ENCODE measurements at places on chromosomes 4 and X. TPM values are rescaled to one million over a fixed set of nuclear protein-coding genes. Genes with fewer than 3 reads are reported as not detected.
A peak's percentile ranks its signal among the peaks of the same experiment; 100 is the strongest.

The HNRNPH2 gene
- total RNA-seq: 47.7 TPM

The MAGEB16 gene
- not detected for total RNA-seq

DNA sequence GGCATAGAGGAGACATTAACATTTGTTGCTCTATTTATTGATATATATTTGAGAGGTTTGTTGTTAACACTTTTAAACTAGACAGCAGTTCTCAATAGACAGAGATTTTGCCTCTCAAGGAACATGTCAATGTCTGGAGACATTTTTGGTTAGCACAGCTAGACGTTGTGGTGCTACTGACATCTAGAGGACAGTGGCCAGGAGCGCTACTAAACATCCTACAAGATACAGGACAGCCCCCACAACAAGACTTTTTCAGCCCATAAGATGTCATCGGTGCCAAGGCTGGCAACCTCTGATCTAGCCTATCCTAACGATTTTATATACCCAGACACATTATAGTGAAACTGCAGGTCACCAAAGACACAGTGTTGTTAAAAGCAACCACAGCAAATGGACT is 18.4 kb upstream of the CTSO start:
- DNase-seq: peak; percentile 57

GRCh38 chr4:7330811-7331681 is 103.7 kb downstream of the PSAPL1 start:
- no peak for DNase-seq

- DNase-seq: no peak
Observed at GRCh38 chr4:177033632-177034031, 240.9 kb upstream of the VEGFC start.

DNA sequence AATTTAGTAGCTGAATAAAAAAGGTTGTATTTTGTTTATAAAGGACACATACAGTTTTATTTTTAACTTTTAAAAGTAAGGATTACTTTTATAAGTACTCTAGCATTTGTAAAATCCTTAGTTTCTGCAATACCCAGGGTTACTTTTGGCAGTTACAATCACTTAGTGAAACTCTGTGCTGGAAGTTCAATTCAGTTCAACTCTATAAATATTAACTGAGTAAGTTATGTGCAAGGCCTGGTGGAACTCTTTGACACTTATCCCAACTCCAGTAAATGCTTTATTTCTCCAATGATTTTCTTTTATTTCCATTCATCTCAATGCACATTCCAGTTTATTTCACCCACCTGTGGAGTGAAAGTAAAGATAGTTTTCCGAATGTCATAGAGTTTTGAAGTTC is 63.3 kb upstream of the HDAC8 start:
- DNase-seq: no peak

DNA sequence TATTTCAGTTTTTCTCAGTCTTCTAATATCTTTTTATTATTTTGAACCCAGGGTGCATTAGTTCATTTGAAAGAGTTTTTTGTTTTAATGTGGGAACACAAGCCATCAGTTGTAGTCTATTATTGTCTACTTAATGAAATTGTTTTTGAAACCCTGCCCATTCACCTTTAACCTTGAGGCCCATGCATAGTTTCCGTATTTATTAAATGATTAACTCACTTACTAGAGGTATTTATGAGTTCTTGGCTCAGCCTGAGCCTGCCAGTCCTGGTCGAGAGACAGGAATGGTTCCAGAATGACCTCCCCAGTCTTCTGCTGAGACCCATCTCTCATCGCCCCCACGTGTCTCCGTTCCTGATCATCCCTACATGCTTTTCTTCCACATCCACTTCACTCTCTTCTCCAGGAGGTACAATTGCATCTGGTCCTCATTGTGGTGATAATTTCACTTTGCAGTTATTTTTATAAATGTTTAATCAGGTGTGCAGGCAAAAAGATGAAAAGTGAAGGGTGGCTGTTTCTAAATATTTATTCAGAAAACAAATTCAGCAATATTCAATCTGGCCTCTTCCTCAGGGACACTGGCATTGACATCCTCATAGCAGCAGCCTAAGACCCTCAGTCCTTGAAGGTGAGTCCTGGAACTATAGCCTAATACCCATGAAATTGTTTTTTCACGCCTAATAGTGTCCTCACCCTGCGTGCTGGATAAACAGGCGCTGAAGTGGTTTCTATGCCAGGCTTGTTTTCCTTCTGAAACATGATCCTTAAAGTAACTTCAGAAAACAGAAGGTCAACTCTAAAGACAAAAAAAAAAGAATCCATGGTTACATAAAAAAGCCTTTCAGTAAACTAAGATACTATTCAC is 112.8 kb downstream of the KDR start:
- DNase-seq: peak; percentile 72

DNA sequence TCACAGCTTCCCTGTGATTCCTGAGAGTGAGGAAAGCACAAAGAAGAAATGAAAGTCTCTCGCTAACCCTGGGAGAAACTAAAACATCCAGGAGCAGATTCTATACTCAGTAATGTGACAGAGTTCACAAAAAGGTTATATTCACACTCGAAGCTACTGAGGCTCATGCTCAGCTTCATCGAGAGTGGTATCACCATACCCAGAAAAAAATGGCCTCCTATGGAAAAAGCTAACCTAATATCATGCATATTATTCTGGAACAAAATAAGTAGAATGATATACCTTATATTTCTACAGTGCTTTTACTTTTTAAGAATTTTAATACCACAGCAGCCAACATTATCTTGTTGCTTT is 13.5 kb upstream of the CDKN2AIP start:
- no peak for DNase-seq

- DNase-seq: no peak
Observed at GRCh38 chr4:147958057-147958456, 226.2 kb downstream of the ARHGAP10 start.

DNA sequence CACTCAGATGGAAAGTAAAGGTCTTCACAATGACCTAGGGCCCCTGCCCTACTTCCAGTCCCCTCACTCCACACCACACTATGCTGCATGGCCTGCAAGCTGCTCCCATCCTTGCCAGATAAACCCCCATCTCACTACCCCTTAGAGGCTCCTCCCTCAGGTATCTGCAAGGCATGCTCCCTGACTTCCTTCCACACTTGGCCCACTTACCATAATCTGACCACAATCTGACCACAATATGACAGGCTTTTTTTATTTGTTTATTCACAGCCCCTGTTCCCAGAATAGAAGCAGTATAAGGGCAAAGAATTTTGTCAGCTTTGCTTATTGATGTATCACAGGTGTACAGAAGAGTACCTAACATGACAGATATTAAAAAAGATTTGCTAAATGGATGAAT is 124.7 kb downstream of the CAMK2D start:
- peak; percentile 61 for DNase-seq
